ENCODE measurements at places on chromosomes 16 and 17. TPM values are rescaled to one million over a fixed set of nuclear protein-coding genes. Genes with fewer than 3 reads are reported as not detected.

DNA sequence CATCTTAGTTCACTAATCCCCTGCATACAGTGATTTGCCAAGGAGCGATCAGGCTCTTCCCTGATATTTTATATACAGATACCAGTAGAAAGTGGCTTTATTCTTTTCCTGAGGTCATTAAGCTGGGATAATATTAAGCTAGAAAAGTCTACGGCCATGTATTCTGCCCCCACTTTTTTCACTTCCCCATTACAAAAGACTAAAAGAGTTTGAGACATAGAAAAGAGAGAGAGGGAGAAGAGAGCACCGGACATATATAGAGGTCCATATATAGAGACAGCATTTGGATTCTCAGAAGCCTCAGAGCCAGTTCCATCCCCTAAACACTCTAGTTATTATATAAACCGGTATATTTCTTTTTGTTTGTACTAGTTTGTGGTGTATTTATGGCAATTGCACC is 166.5 kb upstream of the ANKFN1 start:
- H3K27me3 ChIP-seq, result no peaks in the 10 kb centered on the region
- H3K4me3 ChIP-seq, result no peak overlapping the region
- no peaks in the 10 kb centered on the region for H3K4me1 ChIP-seq
- no peaks in the 10 kb centered on the region for H3K36me3 ChIP-seq

- no peaks in the 10 kb centered on the region for H3K27me3 ChIP-seq
- H3K27ac ChIP-seq, result no peak overlapping the region
- H3K36me3 ChIP-seq, result peaks cover 26% of the 10 kb centered on the region
- DNase-seq, result no peak
Measured at GRCh38 chr17:77676237-77676661, 282.3 kb upstream of the TNRC6C start.

DNA sequence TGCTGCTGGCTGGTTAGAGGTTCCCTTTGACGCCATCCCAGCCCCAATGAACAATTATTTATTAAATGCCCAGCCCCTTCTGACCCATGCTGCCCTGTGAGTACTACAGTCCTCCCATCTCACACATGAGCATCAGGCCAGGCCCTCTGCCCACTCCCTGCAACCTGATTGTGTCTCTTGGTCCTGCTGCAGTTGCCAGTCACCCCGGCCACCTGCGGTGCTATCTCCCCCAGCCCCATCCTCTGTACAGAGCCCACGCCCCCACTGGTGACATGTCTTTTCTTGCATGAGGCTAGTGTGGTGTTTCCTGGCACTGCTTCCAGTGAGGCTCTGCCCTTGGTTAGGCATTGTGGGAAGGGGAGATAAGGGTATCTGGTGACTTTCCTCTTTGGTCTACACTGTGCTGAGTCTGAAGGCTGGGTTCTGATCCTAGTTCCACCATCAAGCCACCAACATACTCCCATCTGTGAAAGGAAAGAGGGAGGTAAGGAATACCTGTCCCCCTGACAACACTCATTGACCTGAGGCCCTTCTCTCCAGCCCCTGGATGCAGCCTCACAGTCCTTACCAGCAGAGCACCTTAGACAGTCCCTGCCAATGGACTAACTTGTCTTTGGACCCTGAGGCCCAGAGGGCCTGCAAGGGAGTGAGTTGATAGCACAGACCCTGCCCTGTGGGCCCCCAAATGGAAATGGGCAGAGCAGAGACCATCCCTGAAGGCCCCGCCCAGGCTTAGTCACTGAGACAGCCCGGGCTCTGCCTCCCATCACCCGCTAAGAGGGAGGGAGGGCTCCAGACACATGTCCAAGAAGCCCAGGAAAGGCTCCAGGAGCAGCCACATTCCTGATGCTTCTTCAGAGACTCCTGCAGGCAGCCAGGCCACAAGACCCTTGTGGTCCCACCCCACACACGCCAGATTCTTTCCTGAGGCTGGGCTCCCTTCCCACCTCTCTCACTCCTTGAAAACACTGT is 11.3 kb downstream of the CX3CL1 start:
- H3K27me3 ChIP-seq, result peaks cover 2% of the 10 kb centered on the region
- DNase-seq, result no peak
- no peak overlapping the region for H3K4me3 ChIP-seq
- peaks cover 5% of the 10 kb centered on the region for H3K4me1 ChIP-seq
- no peaks in the 10 kb centered on the region for H3K36me3 ChIP-seq
- H3K27ac ChIP-seq, result no peak overlapping the region

GRCh38 chr17:40349895-40350688 is 14.4 kb downstream of the GJD3 start:
- no peak overlapping the region for H3K4me3 ChIP-seq
- DNase-seq, result no peak

- peaks cover 17% of the 10 kb centered on the region for H3K36me3 ChIP-seq
- DNase-seq, result peak; percentile 9
- H3K4me1 ChIP-seq, result peaks cover 32% of the 10 kb centered on the region
- no peak overlapping the region for H3K27ac ChIP-seq
- H3K4me3 ChIP-seq, result no peak overlapping the region
Measured at GRCh38 chr17:80605326-80606066, 60.9 kb downstream of the RPTOR start.

DNA sequence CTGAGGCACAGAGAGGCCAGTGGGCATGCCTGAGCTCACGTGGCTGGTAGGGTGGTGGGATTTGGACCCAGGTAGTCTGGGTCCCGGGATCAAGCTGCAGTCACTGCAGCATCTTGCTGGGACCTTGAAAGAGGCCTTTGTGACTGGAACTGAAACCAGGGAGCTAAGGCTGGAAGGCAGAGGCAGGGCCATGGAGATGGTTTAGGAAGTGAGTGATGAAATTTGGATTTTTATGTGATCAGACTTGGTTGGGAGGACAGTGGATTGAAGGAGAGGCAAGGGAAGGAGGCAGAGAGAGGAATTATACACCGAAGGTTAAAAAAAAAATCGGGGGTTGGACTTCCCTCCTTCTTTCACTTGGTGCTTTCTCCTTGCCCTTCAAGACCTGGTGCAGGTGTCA is 255.4 kb upstream of the CACNG5 start:
- H3K4me3 ChIP-seq, result no peak overlapping the region
- no peak overlapping the region for H3K27ac ChIP-seq
- DNase-seq, result no peak

- H3K4me1 ChIP-seq, result peaks cover 5% of the 10 kb centered on the region
- peaks cover 4% of the 10 kb centered on the region for H3K36me3 ChIP-seq
- no peak for DNase-seq
- H3K27ac ChIP-seq, result no peak overlapping the region
Measured at GRCh38 chr16:71863995-71864394, 18.2 kb downstream of the ATXN1L start.

DNA sequence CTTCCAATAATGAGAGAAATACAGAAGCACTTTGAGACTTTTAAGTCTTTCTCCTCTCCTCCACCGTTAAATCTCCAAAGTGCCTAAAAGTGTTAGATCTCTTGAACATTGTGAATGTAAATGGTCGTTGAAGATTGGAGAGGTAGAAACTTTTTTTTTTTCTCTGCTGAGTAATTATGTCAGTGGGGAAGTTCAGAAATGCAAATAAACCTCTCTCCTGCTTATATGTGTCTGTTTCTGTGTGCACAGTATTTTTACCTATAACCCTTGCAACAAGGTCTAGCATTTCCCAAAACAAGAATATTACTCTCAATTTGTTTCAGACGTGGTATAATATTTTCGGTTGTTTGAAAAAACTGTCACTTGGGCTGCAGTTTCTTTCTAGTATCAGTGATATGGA is 833.6 kb upstream of the CDH8 start:
- H3K27me3 ChIP-seq, result no peaks in the 10 kb centered on the region
- H3K4me3 ChIP-seq, result no peak overlapping the region
- DNase-seq, result no peak
- H3K4me1 ChIP-seq, result no peaks in the 10 kb centered on the region
- no peaks in the 10 kb centered on the region for H3K36me3 ChIP-seq

- H3K4me3 ChIP-seq, result no peak overlapping the region
- peaks cover 26% of the 10 kb centered on the region for H3K36me3 ChIP-seq
- peaks cover 19% of the 10 kb centered on the region for H3K4me1 ChIP-seq
- H3K27ac ChIP-seq, result no peak overlapping the region
- no peak for DNase-seq
Measured at GRCh38 chr16:53707671-53708070, 3.7 kb downstream of the FTO start.

DNA sequence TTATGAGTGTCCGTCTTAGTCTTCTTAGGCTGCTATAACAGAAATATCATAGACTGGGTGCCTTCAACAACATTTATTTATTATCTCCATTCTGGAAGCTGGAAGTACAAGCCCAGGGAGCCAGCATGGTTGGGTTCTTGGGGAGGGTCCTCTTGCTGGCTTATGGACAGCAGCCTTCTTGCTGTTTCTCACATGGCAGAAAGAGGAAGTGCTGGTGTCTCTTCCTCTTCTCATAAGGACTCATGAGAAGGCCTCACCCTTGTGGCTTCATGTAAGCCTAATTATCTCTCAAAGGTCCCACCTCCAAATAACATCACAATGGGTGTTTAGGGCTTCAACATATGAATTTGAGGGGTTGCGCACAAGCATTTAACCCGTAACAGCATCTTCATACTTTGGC is 207.0 kb upstream of the COX10 start:
- no peaks in the 10 kb centered on the region for H3K27me3 ChIP-seq
- H3K4me1 ChIP-seq, result no peaks in the 10 kb centered on the region
- peaks cover 3% of the 10 kb centered on the region for H3K36me3 ChIP-seq
- DNase-seq, result no peak
- no peak overlapping the region for H3K27ac ChIP-seq

GRCh38 chr17:29069526-29070041 is 26.6 kb downstream of the PIPOX start:
- H3K27me3 ChIP-seq, result peaks cover 4% of the 10 kb centered on the region
- DNase-seq, result no peak
- no peaks in the 10 kb centered on the region for H3K4me1 ChIP-seq
- H3K4me3 ChIP-seq, result no peak overlapping the region

- H3K27ac ChIP-seq, result peak overlapping the region; percentile 24
- H3K36me3 ChIP-seq, result peaks cover 27% of the 10 kb centered on the region
- H3K4me3 ChIP-seq, result peak overlapping the region; percentile 39
- no peaks in the 10 kb centered on the region for H3K27me3 ChIP-seq
Measured at GRCh38 chr16:84509032-84509950, 4.8 kb upstream of the MEAK7 start.

- no peak overlapping the region for H3K27ac ChIP-seq
- no peak for DNase-seq
- H3K36me3 ChIP-seq, result no peaks in the 10 kb centered on the region
- no peaks in the 10 kb centered on the region for H3K4me1 ChIP-seq
- H3K27me3 ChIP-seq, result no peaks in the 10 kb centered on the region
Measured at GRCh38 chr17:78284146-78284545, 52.7 kb downstream of the TMEM235 start.

DNA sequence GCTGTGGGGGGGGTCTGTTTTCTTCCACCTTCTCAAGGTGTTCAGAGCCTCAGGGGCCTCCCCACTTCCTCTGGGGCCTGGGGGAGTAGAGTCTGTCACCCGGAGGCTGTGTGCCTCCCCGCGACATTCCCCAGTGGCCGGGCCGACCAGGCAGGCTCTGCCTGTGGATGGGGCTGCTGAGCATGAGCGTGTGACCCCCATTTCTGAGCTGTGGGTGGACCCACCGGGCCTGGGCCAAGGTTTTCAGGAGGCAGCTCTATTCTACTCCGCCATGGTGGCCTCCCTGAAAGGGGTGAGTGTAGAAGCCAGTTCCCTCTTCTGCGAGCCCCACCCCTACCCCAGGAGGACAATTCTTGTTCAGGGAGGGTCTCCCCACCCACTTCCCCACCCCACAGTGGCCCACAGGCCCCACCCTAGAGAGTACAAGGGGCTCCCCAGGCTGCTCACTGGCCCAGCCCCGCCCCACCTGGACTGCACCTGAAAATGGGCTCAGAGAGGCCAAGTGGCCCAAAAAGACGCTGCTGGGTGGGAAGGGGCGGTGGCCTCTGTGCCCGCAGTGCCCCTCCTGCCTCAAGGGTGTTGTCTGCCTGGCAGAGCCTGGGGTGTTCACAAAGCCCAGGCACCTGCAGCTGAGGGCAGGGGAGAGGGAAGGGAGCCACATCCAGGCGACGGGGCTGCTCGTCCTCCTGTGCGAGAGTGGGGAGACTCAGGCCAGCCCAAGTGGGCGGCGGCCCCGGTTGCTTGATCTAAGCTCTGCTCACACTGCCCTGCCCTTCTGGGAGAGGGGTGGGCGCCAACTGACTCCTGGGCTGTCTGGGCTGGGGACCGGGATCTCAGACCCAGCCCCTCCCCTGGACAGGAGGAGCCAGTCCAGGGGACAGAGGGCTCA is 1.3 kb downstream of the MSLN start:
- H3K4me3 ChIP-seq, result no peak overlapping the region
- H3K27ac ChIP-seq, result no peak overlapping the region
- no peaks in the 10 kb centered on the region for H3K36me3 ChIP-seq
- H3K27me3 ChIP-seq, result no peaks in the 10 kb centered on the region

DNA sequence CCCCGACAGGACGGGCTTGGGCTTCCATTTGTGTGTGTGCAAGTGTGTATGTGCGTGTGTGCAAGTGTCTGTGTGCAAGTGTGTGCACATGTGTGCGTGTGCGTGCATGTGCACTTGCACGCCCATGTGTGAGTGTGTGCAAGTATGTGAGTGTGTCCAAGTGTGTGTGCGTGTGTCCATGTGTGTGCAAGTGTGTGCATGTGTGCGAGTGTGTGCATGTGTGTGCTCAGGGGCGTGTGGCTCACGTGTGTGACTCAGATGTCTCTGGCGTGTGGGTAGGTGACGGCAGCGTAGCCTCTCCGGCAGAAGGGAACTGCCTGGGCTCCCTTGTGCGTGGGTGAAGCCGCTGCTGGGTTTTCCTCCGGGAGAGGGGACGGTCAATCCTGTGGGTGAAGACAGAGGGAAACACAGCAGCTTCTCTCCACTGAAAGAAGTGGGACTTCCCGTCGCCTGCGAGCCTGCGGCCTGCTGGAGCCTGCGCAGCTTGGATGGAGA is 23.1 kb upstream of the ITGAX start:
- H3K36me3 ChIP-seq, result peaks cover 7% of the 10 kb centered on the region
- peaks cover 4% of the 10 kb centered on the region for H3K27me3 ChIP-seq

- H3K4me3 ChIP-seq, result peak within 1 kb of the TSS; percentile 89
- peak within 1 kb of the TSS; percentile 72 for H3K27ac ChIP-seq
- H3K27me3 ChIP-seq, result no peaks in the 10 kb centered on the region
- H3K36me3 ChIP-seq, result peaks cover 21% of the 10 kb centered on the region
- peaks cover 54% of the 10 kb centered on the region for H3K4me1 ChIP-seq
Measured at GRCh38 chr17:39197380-39198185, at the start of gene CACNB1. Gene CACNB1, minus strand, starts transcription at chr17:39197669. Its CDS starts 174 bp downstream, at chr17:39197495.

GRCh38 chr16:27704252-27704651 is 154.3 kb downstream of the KATNIP start:
- no peaks in the 10 kb centered on the region for H3K4me1 ChIP-seq
- no peaks in the 10 kb centered on the region for H3K27me3 ChIP-seq
- no peak for DNase-seq
- H3K4me3 ChIP-seq, result no peak overlapping the region
- no peak overlapping the region for H3K27ac ChIP-seq
- no peaks in the 10 kb centered on the region for H3K36me3 ChIP-seq

- H3K4me1 ChIP-seq, result peaks cover 8% of the 10 kb centered on the region
- peaks cover 66% of the 10 kb centered on the region for H3K27me3 ChIP-seq
- no peak overlapping the region for H3K27ac ChIP-seq
- H3K4me3 ChIP-seq, result no peak overlapping the region
- no peaks in the 10 kb centered on the region for H3K36me3 ChIP-seq
- no peak for DNase-seq
Measured at GRCh38 chr17:37648555-37648954, 5.3 kb upstream of the DDX52 start.

Gene ZNF207
- total RNA-seq, result 264 TPM

Gene C1QL1
- total RNA-seq, result not detected

Gene RAMP2
- not detected for total RNA-seq

Gene ZNF213
- total RNA-seq, result 13.3 TPM

Gene MPP3
- 0.11 TPM for total RNA-seq

Gene RRAD
- total RNA-seq, result 0.60 TPM

Gene GSG1L
- not detected for total RNA-seq
